ENCODE measurements at places on chromosomes 3 and 15.

- DNase-seq = no peak
These were observed 6.9 kb upstream of the MEIS2 start for GRCh38 chr15:37107071-37107743.

DNA sequence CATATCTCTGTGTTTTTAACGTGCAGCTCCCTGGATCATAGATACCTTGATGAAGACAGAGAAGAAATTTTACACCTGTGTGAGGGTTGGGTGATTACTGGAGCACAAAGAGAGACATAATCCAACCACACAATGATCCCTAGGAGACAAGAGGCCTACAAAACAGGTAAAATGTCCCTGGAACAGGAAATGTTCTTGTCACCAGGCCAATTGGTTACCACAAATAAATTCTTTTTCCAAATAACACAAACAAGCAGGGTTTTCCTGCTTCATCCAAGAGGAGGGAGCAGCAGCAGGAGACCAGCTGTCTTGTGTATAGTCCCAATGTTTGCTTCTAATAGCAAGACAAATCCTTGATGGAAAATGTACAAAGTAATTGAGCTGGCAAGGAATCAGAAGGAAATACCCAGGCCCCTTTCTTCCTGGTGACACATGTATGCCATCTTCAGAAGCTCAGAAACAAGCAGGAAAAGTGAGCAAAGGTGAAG lies 1.4 kb downstream of the MGLL start:
- no peak for DNase-seq

DNA sequence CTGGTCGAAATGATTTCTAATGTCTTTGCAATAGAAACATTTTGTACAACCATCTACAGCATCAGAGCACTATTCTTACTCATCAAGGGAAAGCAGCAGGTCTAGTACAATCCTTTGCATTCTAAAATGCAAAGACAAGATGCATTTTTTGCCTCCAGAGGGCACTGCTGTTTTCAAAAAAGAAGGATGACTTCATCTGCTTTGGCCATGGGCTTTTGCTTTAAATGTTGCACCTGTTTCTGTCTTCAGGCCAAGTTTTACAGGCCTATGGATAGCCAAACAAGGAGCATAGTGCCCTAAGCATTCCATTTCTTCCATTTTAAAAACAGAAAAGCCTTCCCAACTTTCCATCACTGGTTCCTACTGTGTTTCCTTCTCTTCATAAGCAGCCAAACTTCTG lies 3.4 kb downstream of the PARP9 start:
- DNase-seq = peak; percentile 54

GRCh38 chr3:65938676-65939075 lies 100.0 kb downstream of the MAGI1 start:
- no peak for DNase-seq

DNA sequence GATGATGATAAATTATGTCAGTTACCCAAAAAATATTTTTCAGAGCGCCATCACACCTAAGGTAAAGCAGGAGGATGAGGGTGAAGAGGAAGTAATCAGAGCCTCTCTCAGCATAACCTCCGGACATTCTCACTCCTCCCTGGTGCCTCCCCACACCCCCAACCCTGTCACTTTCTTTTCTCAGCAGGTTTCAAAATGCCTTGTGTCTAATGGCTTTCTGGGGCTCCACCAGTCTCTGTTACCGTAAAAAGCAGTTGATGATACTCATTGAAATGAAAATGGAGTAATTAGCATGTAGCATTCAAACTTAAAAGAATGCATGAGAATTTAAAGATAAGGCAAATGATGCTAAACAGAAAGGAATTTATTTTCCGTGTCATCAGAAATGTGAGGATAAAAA lies 180.0 kb downstream of the ERC2 start:
- DNase-seq = no peak

All from central memory CD4-positive, alpha-beta T cell (primary cell).